ENCODE measurements at places on chromosomes 1 and 21.
A peak's percentile ranks its signal among the peaks of the same experiment; 100 is the strongest.

DNA sequence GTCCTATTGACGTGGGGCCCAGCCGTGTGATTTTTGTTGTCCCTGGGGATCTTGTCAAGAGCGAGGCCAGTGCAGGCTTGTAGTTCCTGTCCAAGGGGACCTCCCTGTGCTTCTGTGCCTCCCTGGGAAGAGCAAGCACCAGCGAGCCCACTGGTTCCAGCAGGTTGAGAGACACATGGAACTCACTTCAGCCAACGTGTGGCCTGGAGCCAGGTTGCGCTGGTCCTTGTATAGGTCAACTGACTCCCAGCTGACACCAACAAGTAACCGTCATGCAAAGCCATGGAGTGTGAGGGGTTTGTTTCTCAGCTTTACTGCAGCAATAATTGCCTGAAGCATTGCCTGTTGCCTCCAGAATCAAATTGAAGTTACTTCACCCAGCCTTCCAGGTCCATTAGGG, 63.0 kb downstream of the DISP3 start:
- no peak for DNase-seq

DNA sequence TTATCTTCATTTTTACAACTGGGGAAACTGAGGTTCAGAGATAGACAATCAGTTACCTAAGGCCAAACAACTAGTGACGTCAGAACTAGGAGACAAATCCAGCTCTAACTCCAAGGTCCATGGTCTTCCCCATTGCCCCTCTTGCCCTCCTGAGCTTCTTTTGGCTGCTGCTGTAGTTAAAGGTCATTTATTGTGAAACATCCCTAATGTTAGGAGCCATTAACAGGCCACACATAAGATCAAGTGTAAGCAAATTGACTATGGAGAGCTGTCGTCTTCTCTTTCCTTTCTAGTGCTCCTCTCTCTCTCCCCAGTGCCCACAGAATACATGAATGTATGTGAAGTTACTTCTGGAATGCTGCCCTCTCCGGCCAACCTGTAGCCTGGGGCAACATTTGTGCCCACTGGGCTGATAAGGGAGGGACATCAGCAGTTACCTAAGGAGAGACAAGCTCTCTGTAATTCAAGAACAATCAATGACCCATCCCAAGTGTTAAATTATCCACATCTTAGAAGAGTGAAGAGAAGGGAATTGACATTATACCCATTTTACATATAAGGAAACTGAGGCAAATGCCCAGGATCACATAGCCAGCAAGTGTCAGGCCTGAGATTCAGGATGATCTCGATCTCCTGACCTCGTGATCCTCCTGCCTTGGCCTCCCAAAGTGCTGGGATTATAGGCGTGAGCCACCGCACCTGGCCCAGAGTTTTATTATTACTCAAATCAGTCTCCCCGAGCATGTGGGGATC, 40.1 kb downstream of the PTAFR start:
- no peak for DNase-seq

DNA sequence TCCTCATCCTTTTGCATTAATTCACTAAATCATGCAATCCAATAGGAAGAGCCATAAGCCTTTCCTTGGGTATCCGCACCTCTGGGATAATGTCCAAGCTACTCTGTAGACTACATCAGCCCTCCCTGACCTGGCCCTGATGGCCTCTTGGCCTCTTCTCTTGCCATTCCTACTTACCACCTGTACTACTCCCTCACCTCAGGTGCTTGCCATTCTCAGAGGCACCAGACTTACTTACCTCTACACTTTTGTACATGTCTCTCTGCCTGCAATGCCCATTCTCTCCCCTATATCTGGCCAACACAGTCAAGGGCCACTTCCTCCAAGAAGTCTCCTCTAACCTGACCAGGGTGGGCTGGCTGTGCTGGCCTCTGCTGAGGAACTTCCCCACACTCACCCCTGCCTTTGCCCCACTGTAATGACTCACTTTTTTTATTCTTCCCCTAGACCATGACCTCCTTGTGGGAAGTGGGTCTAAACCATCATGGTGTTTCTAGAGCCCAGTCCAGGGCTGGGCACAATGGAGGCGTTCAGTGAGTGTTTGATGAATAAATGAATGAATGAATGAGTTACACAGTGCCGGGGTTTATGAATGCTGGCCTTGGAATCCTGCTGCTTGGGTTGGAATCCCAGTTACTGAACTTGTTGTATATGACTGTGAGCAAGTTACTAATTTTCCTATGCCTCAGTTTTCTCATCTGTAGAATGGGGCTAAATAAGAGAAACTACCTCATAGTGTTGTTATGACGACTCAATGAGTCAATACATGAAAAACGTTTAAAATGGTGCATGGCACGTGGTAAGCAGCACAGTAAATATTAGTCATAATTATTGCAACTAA, 179.8 kb downstream of the FOXD2 start:
- DNase-seq = no peak

DNA sequence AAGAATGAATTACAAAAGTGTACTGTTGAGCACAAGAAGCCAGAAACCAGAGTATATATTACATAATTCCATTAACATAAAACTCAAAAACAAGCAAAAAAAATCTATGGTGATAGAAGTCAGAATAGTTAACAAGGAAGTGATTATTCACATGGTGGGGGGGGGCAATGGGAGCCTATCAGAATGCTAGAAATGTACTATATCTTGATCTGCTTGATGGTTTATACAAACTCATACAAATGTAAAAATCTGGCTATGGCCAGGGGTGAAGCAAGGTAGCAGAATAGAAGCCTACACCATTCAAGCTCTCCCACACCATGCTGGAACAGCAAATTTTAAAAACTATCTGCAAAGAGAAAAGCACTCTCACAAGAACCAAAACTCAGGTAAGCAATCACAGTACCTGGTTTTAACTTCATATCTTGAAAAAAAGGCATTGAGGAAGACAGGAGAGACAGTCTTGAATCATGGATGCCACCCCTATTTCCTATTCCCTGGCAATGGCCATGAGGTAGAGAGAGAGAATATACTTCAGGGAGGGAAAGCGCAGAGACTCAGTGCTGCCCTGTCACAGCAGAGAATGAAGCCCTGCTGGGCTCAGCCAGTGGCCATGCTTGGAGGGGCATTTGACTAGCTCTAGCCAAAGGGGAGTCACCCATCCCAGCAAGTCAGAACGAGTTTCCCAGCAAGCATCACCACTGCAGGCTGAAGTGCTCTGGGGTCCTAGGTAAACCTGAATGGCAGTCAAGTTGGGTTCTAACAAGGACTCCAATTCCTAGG, 73.8 kb downstream of the CDC42BPA start:
- no peak for DNase-seq

DNA sequence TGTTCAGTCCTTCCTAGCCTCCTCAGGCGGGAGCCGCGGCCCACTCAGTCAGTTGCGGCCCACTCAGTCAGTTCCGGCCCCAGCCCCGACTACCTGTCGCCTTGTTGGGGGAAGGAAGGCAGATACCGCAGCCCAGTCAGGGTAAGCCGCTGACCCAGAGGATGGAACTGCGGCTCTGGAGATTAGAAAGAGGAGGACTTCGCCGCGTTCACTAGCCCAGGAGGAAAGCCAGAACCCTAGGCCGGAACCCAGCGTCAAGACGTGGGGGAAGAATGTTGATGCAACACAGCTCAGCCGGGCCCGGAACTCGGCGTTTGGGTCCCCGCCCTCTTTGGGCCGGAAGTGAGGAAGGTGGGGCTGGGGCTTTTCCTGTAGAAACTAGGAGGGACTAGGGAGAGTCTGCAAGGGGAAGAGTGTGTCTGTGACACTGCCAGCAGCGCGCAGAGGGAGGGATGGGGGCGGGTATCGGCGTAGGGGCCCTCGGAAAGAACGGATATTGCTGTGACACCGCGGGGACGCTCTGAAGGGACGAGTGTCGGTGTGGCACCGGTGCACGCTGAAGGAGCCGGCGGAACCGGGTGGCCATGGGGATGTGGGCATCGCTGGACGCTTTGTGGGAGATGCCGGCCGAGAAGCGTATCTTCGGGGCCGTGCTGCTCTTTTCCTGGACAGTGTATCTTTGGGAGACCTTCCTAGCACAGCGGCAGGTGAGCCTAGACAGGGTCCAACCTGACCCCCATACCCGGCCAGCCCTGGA, at the start of gene ZMPSTE24:
TSS of gene ZMPSTE24 (plus strand) at position 549 of the 757 bp plus-strand sequence. CDS start at position 585, 36 bp downstream.
- DNase-seq = peak; percentile 98

DNA sequence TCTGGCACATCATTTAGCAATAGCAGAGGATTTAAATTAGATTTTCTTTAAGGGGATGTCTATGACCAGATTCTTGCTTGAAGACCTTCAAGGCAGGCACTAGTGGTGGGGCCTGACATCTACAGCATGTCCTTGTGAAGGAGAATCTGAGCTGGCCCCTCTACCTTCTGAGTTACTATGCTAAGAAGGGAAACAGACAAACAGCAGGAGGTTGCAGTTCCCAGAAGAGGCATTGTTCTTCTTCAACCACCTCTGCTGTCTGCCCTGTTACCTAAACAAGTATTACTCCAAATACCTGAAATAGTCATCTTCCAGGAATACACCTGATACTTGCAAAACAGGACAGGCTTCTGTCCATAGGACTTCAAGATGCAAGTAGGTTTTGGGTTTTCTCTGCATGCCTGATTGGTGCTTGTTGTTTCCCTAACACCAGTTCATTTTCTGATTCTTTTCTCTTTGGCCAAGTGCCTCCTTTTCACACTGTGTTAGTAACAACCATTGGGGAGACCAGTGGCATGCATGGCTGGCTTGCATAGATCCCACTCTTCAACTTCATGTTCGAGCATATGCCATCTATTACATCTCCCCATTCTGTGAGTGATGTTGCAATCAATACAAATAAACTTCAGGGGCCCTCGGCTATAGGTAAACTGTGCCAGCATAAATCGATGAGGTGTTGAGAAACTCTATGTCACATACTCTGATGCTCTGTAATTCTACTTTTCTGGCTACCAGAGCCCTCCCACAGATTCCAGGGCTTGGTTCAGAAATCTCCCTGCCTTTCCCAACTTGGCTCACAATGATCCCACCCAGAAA, 93.0 kb upstream of the DUSP10 start:
- no peak for DNase-seq

DNA sequence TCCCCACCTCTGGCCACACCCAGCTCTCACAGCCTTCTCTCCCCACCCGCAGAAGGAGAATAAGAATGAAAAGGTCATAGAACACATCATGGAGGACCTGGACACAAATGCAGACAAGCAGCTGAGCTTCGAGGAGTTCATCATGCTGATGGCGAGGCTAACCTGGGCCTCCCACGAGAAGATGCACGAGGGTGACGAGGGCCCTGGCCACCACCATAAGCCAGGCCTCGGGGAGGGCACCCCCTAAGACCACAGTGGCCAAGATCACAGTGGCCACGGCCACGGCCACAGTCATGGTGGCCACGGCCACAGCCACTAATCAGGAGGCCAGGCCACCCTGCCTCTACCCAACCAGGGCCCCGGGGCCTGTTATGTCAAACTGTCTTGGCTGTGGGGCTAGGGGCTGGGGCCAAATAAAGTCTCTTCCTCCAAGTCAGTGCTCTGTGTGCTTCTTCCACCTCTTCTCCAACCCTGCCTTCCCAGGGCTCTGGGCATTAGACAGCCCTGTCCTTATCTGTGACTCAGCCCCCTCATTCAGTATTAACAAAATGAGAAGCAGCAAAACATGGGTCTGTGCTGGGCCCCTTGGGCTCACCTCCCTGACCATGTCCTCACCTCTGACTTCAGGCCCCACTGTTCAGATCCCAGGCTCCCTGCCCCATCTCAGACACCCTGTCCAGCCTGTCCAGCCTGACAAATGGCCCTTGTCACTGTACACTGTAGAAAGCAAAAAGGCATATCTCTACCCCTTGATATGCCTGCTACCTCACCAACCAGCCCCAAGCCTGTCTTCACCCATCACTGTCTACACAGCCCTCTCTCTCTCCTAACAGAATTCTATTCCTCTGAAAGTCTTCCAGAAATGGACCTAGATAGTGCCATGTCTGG, 3.2 kb downstream of the S100A9 start:
- DNase-seq = no peak

DNA sequence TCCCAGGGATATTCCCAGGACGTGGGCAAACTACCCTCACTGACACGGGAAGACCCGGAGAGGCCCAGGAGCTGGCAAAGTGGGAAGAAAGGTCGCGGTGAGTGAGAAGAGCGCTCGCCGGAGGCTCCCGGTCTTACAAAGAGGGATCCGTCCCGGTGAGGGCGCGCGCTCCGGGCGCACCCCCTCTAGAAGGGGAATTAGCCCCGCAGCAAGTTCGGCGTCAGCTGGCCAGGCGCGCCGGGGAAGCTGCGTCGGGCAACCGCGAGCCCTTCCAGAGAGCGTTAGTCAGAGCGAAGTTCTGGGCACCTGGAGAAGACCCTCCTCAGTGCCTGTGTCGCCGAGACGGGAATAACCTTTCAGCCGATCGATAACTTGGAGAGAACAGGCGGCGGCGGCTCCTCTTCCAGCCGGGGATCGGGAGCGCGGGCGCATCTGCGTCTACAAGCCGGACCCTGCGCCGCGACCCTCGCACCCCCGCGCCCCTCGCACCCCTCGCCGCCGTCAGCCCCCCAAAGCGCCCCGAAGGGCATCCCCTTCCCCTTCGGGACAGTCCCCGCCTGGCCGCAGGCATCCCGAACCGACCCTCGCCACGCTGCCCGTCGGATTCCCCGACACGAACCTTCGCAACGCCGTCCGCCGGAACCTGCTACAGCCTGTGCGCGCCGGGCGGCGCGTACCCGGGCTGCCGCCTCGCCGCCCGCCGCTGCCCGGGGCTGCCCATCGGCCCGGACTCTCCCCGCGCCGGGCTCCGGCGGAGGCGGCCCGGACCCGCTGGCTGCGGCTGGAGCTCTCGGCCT, 485 bp downstream of the SIPA1L2 start:
- peak; percentile 35 for DNase-seq

DNA sequence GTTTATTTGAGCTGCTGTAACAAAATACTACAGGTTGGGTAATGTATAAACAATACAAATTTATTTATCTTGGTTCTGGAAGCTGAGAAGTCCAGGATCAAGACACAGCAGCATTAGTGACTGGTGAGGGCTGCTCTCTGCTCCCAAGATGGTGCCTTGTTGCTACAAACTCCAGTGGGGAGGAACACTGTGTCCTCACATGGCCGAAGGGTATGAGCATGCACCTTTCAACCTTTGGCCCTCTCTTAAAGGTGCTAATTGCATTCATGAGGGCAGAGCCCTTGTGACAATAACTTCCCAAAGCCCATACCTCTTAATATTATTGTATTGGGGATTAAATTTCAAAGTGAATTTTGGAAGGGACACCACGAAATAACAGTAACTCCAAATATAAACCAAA, 55.3 kb upstream of the ATP1B1 start:
- DNase-seq = no peak
